ENCODE measurements at places on chromosomes 3 and 15.

GRCh38 chr15:85766001-85766831 is 28.5 kb downstream of the KLHL25 start:
- no peak for DNase-seq

GRCh38 chr15:63502843-63503738 is 1.3 kb upstream of the USP3 start:
- peak; percentile 91 for DNase-seq

DNA sequence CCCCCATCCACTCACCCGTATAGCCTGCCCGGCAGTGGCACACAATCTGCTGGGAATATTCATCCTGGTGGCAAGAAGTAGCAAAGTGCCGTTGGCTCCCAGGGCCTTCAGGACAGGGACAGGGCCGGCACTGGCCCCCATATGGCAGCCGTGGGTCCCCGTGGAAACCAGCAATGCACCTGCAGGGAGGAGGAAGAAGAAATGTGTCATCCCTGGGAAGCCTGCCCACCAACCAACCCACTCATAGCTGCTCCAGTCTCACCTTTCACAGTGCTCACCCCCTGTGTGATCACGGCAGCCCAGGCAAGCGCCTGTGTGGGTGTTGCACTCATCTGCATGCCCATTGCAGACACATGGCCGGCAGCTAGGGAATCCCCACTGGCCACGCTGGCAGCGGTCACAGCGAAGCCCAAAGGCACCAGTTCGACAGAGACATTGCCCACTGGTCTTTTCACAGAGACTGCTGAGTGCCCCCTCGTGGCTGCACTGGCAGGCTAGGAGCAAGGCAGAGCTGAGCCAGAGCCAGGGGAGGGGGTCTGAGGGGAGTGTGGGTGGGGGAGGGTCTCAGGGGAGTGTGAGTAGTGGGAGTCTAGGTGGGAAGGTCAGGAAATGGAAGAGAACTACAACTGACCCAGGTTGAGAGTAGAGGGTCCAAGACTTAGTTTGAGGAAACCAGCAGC is 4.5 kb upstream of the USP19 start:
- no peak for DNase-seq

DNA sequence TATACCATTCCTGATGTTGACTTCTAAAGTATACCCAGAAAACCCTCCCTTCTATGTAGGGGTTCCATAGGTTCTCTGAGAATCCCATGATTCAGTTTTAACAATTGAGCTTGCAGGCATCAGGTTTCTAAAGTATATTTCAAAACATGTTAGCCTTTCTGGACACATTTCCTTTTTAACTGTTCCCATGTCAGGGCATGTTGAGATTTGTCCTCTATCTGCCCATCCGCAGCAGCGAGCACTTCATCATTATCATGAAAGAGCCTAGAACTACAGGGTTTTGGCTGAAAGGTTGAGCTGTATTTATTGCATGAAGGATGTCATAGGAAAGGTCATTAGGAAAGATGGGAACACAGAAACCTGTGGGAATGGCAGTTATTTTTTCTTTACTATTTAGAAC is 201.1 kb upstream of the BHLHE40 start:
- no peak for DNase-seq

GRCh38 chr3:162492446-162493081 is 996.0 kb downstream of the OTOL1 start:
- no peak for DNase-seq

- DNase-seq: no peak
Observed at GRCh38 chr15:25508369-25509002, 69.7 kb upstream of the UBE3A start.

DNA sequence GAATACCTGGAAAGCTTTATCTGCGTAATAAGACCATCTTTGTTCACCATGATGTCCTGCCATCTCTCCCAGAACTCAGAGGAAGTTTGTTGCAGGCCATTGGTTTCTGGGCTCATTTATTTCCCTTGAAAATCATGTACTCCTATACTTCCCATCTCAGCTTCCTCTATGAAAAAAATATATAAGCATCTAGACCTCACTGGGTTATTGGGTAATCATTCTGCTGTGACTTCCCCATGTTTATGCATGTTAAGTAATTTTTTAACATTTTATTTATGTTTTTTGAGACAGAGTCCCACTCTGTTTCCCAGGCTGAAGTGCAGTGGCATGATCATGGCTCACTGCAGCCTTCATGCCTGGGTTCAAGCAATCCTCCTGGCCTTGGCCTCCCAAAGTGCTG is 184.5 kb downstream of the ZPLD1 start:
- DNase-seq: no peak

DNA sequence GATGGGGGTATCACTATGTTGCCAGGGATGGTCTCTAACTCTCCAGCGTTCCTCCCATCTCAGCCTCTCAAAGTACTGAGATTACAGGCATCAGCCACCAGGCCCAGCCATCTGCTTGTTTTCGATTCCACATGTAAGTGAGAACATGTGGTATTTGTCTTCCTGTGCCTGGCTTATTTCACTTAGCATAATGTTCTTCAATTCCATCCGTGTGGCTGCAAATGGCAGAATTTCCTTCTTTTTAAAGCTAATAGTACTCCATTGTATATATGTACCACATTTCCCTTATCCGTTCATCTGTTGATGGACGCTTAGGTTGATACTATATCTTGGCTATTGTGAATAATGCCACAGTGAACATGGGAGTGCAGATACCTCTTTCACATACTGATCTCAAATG is 70.6 kb downstream of the ASB7 start:
- no peak for DNase-seq

DNA sequence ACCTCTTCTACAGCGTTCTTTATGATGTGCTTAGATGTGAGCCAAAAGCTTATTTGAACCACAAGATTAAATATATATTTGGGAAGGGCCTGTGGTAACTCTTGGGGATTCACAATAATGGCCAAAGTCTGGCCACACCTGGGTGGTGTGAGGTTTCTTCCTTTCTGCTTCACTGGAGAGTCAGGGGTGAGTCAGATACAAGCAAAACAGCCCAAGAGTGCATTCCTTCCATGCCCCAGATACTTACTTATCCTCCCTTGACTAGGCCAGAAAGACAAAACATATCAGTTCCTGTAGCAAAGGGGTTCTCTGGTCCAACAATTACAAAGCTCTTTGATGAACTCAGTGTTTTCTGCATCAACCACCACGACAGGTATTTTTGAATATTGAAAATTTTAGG is 941 bp downstream of the ZBED2 start:
- DNase-seq: no peak

- DNase-seq: no peak
Observed at GRCh38 chr3:182139627-182140357, 428.1 kb downstream of the SOX2 start.

DNA sequence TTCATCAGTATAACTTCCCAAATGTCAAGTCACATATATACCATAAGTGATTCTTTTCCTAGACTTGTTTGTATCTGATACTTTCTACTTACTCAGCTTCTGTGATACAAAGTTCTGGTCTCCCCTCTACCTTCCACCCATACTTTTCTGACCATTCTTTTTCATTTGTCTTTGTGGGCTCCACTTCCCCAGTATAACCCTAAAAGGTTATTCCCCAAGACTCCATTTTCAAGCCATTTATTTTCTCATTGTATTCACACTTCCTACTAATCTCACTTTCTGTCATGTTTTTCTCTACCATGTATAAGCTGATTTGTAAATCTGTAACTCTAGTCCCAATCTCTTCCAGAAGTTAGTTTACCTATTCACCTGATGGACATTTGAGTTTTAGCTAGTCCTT is 34.0 kb downstream of the IQCB1 start:
- DNase-seq: no peak

- DNase-seq: no peak
Observed at GRCh38 chr3:41640076-41640475, 321.8 kb downstream of the ULK4 start.

DNA sequence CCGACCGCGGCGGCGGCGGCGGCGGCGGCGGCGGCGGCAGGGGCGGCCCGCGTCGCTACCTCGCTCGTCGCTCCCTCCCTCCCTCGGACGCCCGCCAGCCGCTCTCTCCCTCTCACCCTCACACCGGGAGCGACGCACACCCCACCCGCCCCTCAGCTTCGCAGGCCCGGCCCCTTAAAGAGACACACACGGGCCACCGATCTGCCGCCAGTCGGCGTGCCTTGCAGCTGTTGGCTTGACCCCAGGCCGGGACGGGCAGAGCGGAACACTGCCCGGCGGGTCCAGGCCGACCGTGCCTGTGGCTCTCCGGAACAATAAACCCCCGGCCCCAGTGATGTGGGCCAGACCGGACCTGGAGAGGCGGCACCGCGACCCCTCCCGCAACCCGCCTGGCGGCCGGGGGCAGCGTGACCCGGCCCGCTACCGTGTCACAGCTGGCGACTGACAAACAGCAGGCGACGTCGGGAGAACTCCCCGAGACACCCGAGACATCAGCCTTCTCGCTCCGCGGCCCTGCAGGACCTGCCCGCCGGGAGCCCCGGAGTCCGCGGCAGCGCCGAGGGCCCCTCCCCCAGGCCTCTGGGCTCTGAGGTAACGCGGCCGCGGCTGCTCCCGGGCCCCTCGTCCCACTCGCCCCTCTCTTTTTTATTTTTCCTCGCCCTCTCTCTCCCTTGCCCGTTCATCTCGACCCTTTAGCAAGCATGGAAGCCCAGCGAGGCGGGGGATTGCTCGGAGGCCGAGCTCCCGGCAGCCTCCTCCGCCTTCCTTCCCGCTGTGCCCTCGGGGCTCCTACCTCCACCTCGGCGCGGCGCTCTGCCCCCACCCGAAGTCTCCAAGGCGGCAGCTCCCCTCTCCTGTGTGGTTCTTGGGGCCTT is at the start of gene SETD2:
Gene SETD2, minus strand, starts transcription at position 107 of the 875 bp plus-strand sequence. CDS start 189 bp downstream, outside the sequence.
- peak; percentile 80 for DNase-seq

DNA sequence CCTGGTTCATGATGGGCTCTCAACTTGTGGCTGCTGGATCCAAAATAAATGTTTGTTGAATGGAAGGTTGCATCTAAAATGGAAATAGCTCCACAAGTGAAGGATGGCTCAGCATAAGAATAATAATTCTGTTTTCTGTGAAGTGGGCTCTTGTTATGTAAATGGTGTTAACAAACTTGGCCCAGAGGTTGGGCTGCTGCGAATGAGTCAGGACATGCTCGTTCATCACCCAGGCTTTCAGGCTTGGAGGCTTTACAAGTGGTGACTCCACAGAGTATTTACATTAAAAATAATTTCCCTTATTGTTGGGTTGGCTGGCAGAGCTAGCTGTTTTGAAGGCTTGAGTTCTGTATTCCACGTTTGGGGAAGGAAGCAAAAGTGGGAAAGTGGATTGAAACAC is 60.5 kb downstream of the ITGB5 start:
- DNase-seq: no peak

DNA sequence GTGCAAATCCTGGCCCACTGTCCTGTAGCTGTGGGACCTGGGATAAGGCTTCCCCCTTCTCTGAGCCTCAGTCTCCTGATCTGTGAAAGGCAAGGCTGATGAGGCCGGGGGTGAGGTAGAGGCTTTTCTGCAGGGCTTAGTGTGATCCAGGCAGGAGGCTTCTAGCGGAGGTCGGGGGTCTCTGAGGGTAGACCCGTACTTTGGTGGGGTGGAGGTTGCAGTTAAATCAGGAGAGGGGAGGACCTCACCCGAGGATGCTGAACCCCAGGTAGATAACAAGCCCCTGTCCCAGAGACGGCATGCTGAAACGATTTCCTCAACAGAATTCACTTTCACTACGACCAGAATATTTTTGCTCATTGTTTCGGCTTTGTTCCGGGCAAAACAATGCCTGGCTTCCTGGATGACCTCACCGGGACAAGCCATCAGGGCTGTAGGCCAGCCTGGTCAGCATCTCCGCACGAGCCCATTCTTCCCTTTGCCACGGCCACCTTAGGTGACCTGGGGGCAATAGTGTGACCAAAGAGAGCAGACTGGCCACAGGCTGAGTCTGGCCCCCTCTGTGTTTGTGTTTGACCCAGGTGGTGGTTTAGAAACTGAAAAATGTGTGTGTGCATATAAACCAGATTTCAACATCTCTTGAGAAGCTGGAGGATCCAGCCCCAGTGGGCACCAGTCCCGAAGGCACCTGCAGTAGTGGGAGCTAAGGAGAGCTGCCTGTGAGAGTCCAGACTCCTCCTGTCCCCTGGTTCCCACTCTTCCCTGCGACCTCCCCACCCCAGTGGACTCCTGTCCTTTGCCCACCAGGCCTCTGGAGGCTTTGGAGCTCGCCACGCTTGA is 33.0 kb downstream of the SLC6A6 start:
- DNase-seq: no peak

GRCh38 chr3:126526668-126527005 is 2.7 kb downstream of the CHST13 start:
- no peak for DNase-seq

DNA sequence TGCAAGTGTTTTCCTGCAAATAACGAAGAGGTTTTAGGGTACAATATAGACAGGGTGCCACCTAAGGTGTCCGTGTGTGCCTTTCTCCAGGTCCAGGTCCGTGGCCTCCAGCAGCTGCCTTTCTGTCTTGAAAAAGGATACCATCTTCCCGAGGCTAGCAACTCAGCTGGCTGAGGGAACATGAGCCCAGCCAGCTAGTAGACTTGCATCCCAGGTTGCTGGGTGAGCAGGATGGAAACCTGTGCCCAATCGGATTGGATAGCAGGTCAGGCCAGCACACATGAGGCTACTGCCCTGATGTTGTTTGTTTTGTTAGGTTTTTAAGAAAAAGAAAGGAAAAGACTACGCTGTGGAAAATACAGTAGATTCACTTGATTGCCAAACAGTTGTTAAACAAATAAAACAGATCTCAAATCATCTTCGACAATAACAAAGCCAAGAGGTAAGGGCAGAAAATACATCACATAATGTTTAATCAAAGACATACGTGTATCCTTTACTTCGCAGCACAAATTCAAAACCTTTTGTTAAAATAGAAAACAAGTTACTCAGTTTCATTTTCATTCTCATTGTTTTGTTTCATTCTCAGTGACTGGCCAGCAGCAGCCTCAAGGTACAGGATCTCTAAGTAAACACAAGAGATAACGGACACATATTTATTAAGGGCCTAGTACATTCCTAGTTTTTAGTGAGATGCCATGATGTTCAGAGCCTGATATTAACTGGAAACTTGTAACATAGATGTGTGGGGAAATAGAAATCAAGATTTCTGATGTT is 661.2 kb upstream of the NR2F2 start:
- no peak for DNase-seq

- no peak for DNase-seq
Observed at GRCh38 chr3:17740721-17741141, 1.7 kb downstream of the TBC1D5 start.

GRCh38 chr3:112965656-112966055 is 9.2 kb downstream of the CD200R1 start:
- DNase-seq: no peak

GRCh38 chr3:110519071-110519470 is 552.5 kb upstream of the NECTIN3 start:
- DNase-seq: no peak

Data from T-helper 2 cell (primary cell).